ENCODE measurements at places on chromosomes 2 and 18. TPM values are rescaled to one million over a fixed set of nuclear protein-coding genes. Genes with fewer than 3 reads are reported as not detected.

The CD207 gene
- 0.19 TPM for total RNA-seq

The RMDN2 gene
- 22.8 TPM for total RNA-seq

DNA sequence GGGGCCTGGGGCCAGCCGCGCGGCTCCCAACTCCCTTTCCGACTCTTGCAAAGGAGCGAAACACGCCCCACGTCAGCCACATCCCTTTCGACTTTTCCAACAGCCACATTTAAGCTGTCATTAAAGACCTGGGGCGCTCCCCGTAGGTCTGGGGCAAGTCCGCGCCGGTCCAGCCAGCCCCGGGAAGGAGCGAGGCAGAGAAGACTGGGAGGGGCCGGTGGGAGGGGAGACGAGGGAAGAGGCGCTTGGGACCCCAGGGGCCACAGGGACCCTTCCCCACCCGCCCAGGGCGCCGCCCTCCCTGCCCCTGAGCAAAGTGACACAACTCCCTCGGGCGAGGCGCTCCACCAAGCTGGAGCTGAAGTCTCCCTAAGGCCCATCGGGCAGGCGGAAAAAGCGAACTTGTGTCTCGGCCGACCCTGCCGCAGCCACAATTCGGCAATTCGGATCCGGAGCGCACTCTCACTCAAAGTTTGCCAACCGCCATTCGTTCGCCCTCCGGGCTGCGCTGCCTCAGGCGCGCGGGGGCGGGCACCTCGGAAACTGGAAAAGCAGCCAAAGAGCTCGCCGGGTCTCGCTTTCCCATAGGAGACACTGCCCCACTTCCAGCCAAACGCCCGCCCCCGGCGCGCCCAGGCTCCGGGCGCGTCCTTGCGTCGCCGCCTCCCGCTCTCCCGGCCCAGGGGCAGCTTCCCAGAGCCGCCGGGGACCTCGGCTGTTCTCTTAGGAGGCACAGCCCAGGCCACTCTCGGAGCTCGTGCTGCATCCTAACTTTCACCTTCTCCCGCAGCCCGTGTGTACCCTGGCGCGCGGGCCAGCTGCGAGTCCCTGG lies 1.1 kb upstream of the KCTD1 start:
- no peaks in the 10 kb centered on the region for H3K36me3 ChIP-seq
- peak; percentile 72 for DNase-seq
- H3K27ac ChIP-seq, result no peak overlapping the region
- peak overlapping the region; percentile 70 for H3K4me3 ChIP-seq
- no peaks in the 10 kb centered on the region for H3K27me3 ChIP-seq

DNA sequence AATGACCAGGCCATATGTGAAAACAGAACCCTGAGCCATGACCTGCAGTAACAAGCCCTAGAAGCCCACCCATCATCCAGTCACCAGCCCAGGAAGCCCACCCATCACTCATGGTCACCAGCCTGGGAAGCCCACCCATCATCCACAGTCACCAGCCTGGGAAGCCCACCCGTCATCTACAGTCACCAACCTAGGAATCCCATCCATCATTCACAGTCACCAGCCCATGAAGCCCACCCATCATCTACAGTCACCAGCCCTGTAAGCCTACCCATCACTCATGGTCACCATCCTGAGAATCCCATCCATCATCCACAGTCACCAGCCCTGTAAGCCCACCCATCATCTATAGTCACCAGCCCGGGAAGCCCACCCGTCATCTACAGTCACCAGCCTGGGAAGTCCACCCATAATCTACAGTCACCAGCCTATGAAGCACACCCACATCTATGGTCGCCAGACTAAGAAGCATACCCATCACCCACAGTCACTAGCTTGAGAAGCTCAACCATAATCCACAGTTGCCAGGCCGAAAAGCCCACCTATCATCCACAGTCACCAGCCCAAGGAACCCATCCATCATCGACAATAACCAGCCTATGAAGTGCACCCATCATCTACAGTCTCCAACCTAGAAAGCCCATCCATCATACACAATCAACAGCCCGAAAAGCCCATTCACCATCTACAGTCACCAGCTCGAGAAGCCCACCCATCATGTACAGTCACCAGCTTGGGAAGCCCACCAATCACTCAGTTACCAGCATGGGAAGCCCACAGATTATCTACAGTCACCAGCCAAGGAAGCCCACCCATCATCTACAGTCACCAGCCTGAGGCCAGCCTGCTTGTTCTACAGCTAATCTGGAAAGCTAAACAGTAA lies 91.9 kb downstream of the TWIST2 start:
- H3K27me3 ChIP-seq, result no peaks in the 10 kb centered on the region
- H3K4me3 ChIP-seq, result no peak overlapping the region
- no peak overlapping the region for H3K27ac ChIP-seq
- peaks cover 6% of the 10 kb centered on the region for H3K4me1 ChIP-seq
- DNase-seq, result no peak
